ENCODE measurements at places on chromosomes 4 and X.
A peak's percentile ranks its signal among the peaks of the same experiment; 100 is the strongest.

DNA sequence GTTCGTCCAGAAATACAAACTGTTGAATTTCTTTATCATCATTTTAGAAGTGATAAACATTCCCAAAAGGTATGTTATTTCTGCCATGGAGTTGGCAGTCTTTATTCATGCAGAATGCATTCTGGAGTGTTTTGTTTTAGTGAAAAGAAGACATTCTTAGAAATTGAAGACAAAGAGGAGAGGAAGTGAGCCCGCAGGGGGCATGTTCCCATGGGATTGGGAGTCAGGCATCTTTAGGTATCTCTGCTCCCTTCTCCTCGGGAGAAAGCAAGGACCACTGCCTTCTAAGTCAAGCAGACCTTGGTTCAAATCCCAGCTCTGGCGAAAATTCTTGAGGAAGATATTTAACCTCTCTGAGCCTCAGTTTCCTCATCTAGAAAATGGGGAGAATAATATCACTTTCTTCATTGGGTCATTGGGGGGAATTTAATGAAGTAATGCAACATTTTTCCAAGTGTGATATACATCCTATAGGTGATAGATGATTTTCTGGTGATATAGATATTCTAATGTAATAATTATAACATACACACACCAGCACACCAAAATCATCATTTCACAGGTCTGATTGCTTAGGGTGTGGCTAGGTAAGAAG, 26.5 kb upstream of the CHRNA9 start:
- no peaks in the 10 kb centered on the region for H3K27me3 ChIP-seq
- H3K27ac ChIP-seq, result peak overlapping the region; percentile 83
- DNase-seq, result no peak
- peaks cover 14% of the 10 kb centered on the region for H3K36me3 ChIP-seq

- no peak overlapping the region for H3K27ac ChIP-seq
- no peaks in the 10 kb centered on the region for H3K4me1 ChIP-seq
- H3K4me3 ChIP-seq, result no peak overlapping the region
- no peaks in the 10 kb centered on the region for H3K36me3 ChIP-seq
These were observed 102.2 kb downstream of the SPCS3 start for GRCh38 chr4:176422001-176422400.

DNA sequence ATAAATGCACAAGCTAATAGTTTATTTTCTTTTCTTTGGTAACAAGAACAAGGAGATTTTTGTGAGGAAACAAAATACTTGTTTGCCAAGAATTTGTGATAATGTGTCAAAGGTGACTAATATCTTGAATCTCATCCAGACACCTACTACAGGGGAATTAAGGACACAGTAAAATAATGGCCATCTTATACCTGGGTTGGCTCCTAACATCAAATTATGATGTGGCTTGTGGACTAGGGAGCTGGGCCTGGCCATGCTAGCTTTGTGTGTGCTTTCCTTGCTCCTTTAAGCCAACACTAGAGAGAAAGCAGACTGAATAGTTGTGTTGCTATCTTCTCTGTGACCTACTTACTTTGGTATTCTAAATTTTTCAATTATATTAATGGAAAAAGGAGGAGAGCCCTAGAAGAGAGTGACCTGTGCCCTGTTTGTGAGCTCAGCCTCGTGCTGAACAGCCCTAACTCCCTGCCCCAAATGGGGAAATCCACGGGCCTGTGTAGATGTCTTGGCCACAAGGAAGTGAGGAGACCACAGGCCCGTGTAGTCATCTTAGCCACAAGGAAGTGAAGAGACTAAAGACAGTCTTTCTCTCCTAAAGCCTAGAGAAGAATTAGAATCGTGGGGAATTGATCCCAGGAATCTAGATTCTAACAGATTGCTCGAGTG, 23.3 kb downstream of the ARHGAP24 start:
- H3K27ac ChIP-seq, result no peak overlapping the region
- H3K4me3 ChIP-seq, result no peak overlapping the region
- peak; percentile 14 for DNase-seq

DNA sequence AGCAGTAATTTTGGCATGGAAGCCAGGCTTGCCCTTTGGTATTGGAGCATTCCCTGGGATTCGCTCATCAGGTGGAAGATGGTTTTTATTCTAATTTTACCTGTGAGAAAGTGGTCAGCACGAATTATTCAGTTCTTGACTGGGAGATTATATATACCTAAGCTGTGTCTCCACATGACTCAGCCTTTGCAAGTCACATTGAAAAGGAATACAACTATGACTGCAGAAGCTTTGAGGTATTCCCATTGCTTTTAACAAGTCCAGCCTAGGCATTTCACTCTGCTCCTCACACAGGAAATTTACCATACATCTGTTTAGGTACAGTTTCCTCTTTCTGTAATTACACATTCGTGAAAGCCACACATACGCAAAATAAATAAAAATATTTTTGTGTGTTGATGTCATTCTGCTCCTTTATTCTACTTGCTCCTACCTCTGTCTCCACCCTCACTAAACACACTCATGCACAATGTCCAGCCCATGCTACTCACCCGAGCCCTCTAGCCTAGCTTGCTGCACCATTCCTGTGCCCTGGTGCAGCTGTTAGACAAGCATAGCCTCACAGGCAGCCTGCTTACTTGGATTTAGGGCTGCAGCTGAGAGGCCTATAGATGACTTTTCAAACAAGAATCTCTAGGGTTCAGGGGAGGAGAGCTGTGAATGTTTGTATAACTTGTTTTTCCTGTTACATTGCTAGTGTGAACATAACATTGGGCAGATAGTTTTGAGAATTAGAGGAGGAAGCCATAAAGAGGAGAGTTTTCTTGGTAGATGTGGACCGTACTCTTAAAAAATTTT, 504.4 kb upstream of the FAT1 start:
- H3K27me3 ChIP-seq, result no peaks in the 10 kb centered on the region
- no peak overlapping the region for H3K27ac ChIP-seq
- no peaks in the 10 kb centered on the region for H3K4me1 ChIP-seq
- no peak overlapping the region for H3K4me3 ChIP-seq

DNA sequence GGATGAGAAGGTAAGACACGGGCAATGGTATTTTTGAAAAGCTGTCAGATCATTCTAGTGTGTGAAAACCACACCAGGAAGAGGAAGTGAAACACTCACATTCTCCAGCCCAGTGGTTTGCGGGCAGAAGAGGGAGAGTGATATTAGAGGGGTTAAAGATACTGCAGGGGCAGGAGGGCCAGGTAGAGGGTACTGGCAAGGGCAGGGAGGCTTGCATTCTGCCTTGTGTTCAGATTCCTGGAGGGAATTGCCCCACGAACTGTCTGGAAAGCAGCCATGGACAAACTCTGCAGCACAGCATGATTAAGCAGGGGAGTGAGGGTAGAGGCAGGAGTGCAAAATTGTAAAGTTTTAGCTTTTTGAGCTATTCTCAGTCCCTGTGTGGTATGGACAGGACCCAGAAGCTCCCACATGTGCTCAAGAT, 30.9 kb downstream of the NIPAL1 start:
- H3K27me3 ChIP-seq, result peaks cover 11% of the 10 kb centered on the region
- peak overlapping the region; percentile 40 for H3K4me3 ChIP-seq
- H3K4me1 ChIP-seq, result peaks cover 60% of the 10 kb centered on the region
- peak; percentile 97 for DNase-seq
- no peaks in the 10 kb centered on the region for H3K36me3 ChIP-seq
- H3K27ac ChIP-seq, result peak overlapping the region; percentile 26

DNA sequence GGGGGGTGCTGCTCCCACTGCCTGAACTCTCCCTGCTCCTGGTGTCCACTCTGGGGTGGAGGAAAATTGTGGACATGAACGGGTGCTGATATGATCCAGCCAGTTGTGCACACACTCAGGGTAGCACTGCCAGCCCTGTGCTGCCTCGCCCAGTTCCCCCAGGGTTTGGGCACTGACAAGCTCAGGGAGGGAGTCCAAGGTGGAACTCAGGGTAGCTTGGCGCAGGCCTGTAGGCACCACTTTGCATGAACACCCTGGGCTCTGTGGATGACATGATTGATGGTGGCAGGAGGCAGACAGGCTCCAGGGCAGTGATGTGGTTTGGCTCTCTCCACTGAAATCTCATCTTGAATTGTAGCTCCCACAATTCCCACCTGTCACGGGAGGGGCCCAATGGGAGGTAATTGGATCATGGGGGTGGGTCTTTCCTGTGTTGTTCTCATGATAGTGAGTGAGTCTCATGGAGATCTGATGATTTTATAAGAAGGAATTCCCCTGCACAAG, 572.0 kb upstream of the PABPC4L start:
- H3K36me3 ChIP-seq, result no peaks in the 10 kb centered on the region
- no peaks in the 10 kb centered on the region for H3K27me3 ChIP-seq
- H3K4me3 ChIP-seq, result no peak overlapping the region
- no peak overlapping the region for H3K27ac ChIP-seq

GRCh38 chr4:25743971-25744370, 88.3 kb downstream of the SLC34A2 start:
- no peaks in the 10 kb centered on the region for H3K4me1 ChIP-seq
- H3K36me3 ChIP-seq, result peaks cover 4% of the 10 kb centered on the region
- H3K4me3 ChIP-seq, result no peak overlapping the region
- no peak for DNase-seq
- H3K27ac ChIP-seq, result no peak overlapping the region

DNA sequence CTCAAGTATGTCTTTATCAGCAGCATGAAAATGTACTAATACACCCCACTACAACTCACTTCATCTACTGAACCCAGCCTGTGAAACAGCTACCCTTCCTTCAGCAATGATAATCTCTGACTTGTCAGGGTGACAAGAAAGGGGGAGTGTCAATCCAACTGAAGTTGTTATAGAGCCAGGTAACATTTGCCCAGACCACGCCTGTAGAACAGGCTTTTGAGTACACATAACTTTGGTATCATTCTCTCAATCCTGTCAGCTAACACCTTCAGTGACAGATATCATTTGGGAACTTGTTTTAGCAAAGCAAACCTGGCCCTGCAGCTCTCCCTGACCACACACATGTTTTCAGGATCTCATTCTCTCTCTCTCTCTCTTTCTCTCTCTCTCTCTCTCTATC, 592.2 kb downstream of the SMARCA1 start:
- no peak for DNase-seq
- H3K36me3 ChIP-seq, result no peaks in the 10 kb centered on the region
- no peak overlapping the region for H3K27ac ChIP-seq

DNA sequence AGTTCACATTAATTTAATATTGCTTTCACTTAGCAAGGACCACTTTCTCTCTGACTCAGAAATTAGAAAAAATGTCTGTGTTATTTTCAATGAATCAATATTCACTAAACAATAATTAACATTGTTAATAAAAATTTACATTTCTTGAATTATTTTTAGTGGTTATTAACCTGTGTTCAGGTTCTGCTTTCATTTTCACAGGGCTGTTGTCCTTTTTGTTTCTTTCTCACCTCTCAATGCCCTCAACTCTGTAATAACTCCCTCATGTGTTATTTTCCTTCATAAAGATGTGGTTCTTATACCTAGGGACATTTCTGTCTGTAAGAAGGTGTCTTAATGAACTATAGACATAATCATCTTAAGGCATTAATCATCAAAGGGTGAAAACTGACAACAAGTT, 43.1 kb upstream of the PRR27 start:
- H3K4me3 ChIP-seq, result no peak overlapping the region
- no peak overlapping the region for H3K27ac ChIP-seq
- H3K4me1 ChIP-seq, result no peaks in the 10 kb centered on the region
- no peaks in the 10 kb centered on the region for H3K27me3 ChIP-seq

GRCh38 chrX:150370589-150371312, 7.6 kb downstream of the MAMLD1 start:
- no peak for DNase-seq
- no peaks in the 10 kb centered on the region for H3K36me3 ChIP-seq
- no peak overlapping the region for H3K27ac ChIP-seq
- H3K27me3 ChIP-seq, result no peaks in the 10 kb centered on the region
- H3K4me3 ChIP-seq, result no peak overlapping the region
- peaks cover 13% of the 10 kb centered on the region for H3K4me1 ChIP-seq

- no peaks in the 10 kb centered on the region for H3K4me1 ChIP-seq
- no peak overlapping the region for H3K4me3 ChIP-seq
- H3K27ac ChIP-seq, result no peak overlapping the region
- H3K27me3 ChIP-seq, result no peaks in the 10 kb centered on the region
- peaks cover 14% of the 10 kb centered on the region for H3K36me3 ChIP-seq
These were observed 58.9 kb downstream of the HAUS3 start for GRCh38 chr4:2182994-2183393.

- H3K4me3 ChIP-seq, result no peak overlapping the region
- H3K4me1 ChIP-seq, result no peaks in the 10 kb centered on the region
- peaks cover 2% of the 10 kb centered on the region for H3K27me3 ChIP-seq
- H3K27ac ChIP-seq, result no peak overlapping the region
- no peaks in the 10 kb centered on the region for H3K36me3 ChIP-seq
These were observed 136.4 kb downstream of the REPS2 start for GRCh38 chrX:17082831-17083230.

- no peaks in the 10 kb centered on the region for H3K36me3 ChIP-seq
- H3K27me3 ChIP-seq, result peaks cover 7% of the 10 kb centered on the region
- DNase-seq, result no peak
- H3K4me1 ChIP-seq, result no peaks in the 10 kb centered on the region
- no peak overlapping the region for H3K4me3 ChIP-seq
- no peak overlapping the region for H3K27ac ChIP-seq
These were observed 78.1 kb downstream of the SRPX start for GRCh38 chrX:38142610-38143009.

- no peak overlapping the region for H3K27ac ChIP-seq
- H3K4me1 ChIP-seq, result no peaks in the 10 kb centered on the region
- no peaks in the 10 kb centered on the region for H3K27me3 ChIP-seq
- DNase-seq, result no peak
These were observed 150.1 kb downstream of the ADAM29 start for GRCh38 chr4:175068266-175068665.

- H3K4me1 ChIP-seq, result peaks cover 2% of the 10 kb centered on the region
- no peak overlapping the region for H3K27ac ChIP-seq
- no peak for DNase-seq
- H3K4me3 ChIP-seq, result no peak overlapping the region
- H3K36me3 ChIP-seq, result no peaks in the 10 kb centered on the region
These were observed 188.0 kb upstream of the C1QTNF7 start for GRCh38 chr4:15239866-15240265.

GRCh38 chr4:101419336-101420135, 72.2 kb upstream of the PPP3CA start:
- H3K4me3 ChIP-seq, result no peak overlapping the region
- H3K27ac ChIP-seq, result peak overlapping the region; percentile 46
- no peaks in the 10 kb centered on the region for H3K36me3 ChIP-seq
- H3K27me3 ChIP-seq, result peaks cover 24% of the 10 kb centered on the region
- DNase-seq, result peak; percentile 40

GRCh38 chr4:129254526-129254925, 158.6 kb downstream of the C4orf33 start:
- H3K36me3 ChIP-seq, result no peaks in the 10 kb centered on the region
- DNase-seq, result no peak
- no peak overlapping the region for H3K27ac ChIP-seq
- H3K4me3 ChIP-seq, result no peak overlapping the region
- H3K4me1 ChIP-seq, result no peaks in the 10 kb centered on the region

DNA sequence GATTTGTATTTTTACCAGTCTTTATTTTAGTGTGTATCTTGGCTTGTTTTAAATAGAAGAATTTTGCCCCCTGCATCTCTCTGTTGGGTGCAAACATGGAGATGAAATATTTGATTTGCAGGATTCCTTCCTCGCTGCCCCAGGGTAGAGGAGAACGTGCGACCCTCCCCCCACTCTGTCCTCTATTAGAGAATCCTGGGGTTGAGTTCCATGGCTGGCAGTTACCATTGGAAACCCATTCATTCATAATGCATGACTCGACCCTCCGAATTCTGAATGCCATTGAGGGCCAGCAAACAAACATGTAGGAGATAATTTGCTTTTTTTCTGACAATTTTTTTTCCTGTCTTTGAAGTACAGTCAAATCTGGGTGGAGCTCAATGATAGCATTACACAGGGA, 53.7 kb downstream of the TRIM2 start:
- H3K27me3 ChIP-seq, result peaks cover 8% of the 10 kb centered on the region
- no peaks in the 10 kb centered on the region for H3K4me1 ChIP-seq
- H3K27ac ChIP-seq, result no peak overlapping the region
- no peak for DNase-seq
- H3K36me3 ChIP-seq, result no peaks in the 10 kb centered on the region

- H3K4me3 ChIP-seq, result no peak overlapping the region
- no peaks in the 10 kb centered on the region for H3K4me1 ChIP-seq
- H3K27me3 ChIP-seq, result no peaks in the 10 kb centered on the region
These were observed 30.5 kb upstream of the SHOX start for GRCh38 chrX:599837-600715.
